ENCODE measurements at places on chromosomes 6 and 20.

DNA sequence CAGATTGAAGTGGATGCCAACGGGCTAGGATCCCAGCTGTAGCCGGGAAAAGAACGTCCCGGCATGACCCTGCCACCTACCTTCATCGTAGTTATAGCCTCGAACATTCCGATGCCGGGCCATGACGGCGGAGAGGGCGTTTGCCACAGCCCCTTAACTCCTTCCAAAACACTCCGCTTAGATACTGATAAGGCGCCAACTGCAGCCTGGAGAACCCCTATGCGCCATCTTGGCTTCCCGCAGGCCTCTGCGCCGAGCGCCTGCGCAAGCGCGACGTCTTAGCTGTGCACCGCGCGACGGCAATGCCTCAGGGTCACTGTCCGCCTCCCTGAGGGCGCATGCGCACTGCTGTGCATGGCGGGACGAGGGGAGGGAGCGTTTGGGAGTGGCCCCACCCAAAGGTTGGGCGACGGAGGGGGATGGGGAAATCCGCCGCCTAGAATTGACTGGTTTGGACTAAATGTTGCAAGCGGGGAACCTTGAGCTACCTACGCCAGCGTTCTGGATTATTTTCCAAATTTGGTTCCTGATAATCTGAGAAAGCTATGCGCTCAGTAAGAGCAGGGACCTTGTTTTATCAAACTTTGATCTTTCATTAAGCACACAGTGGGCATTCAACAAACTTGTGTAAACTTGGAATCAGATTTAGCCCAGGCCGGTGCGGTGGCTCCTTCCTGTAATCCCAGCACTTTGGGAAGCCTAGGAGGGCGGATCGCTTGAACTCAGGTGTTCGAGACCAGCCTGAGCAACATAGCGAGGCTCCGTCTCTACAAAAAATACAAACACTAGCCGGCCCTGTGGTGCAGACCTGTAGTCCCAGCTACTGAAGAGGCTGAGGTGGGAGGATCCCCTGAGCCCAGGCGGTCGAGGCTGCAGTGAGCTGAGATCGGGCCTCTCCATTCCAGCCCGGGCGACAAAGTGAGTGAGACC is at the start of gene HBS1L:
Gene HBS1L, minus strand, starts transcription at position 254 of the 930 bp plus-strand sequence. Its CDS starts 131 bp downstream, at position 123.
- DNase-seq = peak; percentile 99

- DNase-seq = no peak
Measured at GRCh38 chr6:29107758-29108157, at the start of gene OR2J3. Gene OR2J3 (plus strand): TSS chr6:29108058. CDS start chr6:29111891, 3,833 bp downstream.

DNA sequence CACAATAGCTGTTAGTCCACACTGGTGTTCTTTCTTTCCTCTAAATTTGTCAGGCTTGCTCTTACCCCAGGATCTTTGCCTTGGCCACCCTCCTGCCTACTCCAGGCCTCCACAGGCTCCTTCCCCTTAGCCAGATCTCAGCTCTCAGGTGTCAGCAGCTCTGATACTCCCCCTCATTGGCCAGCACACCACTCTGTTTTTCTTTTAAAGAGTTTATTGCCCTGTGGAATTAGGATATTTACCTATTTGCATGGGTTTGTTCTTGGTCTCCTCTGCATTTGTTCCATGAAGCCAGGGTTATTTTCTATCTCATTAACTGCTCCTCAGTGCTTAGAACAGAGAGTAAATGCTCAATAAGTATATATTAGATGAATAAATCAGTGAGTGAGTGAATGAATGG is 36.8 kb downstream of the GCNT2 start:
- peak; percentile 35 for DNase-seq

- no peak for DNase-seq
Measured at GRCh38 chr20:50387996-50388332, 122.2 kb upstream of the PTPN1 start.

DNA sequence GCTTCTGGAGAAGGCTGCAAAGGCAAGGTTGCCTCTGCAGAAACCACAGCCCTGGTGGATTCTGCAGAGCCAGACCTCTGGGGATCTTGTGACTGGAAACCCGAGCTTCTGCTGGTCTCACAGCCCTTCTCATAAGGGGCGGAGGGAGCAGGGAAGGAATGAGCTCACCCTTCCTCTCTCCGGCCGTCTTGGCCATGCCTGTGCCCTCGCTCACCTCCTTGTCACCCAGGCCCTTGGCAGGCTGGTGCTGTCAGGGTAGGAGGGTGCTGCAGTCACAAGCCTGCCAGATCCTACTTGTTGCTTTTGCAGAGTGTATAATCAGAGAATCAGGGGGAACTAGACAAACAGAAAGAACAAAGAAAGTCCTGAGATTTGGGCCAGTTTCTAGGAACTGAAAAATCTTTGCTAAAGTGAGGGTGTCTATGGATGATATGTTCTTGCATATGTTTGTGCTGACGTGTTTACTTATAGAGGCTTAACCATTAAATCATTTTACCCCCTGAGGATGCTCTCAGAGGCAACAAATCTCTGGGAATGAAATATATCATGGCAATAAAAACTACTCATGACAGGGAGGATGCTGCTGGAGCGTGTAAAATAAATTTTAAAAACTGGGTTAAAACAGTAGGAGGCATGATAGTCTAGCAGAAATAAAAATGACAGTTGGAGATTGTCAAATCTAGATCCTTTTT is 244.9 kb upstream of the SOX4 start:
- DNase-seq = peak; percentile 15

GRCh38 chr20:18852318-18852717 is 38.7 kb downstream of the SCP2D1 start:
- no peak for DNase-seq

DNA sequence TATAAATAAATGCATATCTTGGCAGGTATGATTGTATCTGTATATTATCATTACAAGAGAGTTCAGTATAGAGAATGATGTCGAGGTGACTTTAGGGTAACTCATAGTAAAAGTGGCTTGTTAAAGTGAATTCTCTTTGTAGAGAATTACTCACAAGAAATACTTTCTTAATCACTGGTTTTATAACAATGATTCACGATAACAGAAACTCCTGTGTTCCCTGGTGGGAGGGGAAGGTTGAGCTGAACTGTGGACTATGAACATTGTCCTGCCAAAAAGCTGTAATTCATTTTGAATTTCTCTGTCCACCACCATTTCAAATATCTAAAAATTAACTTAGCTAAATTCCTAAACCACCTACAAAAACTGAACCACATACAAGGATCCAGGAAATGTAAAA is 7.7 kb downstream of the TPMT start:
- no peak for DNase-seq

DNA sequence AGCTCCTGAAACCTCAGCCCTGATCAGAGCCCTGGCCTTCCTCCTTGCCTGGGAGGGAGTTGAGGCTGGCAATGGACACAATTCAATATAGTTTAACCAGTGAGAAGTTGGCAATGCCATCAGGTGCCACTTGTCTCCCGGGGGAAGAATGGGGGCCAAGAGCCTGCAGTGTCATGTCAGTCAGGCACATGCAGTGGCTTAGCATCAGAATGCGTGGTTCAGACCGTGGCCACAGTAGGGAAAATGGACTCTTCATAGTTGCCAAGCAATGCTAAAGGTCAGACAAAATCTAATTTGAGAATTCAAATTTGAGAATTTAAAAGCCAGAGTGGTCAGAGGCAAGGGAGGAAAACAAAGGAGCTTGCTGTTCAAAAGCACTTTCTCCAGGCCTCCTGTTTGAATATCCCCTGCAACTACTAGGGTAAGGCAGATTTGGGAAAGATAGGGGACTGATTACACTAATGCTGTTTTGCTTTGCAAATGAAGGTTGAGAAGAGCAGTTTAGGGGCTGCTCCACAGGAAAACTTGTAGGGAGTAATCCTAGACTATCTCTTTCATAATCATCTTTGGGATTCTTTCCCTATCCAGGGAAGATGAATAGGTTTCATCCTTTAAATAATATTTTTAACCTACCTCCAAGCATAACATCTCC is 33.1 kb upstream of the CLIC5 start:
- no peak for DNase-seq

GRCh38 chr20:48790473-48791003 is 37.3 kb downstream of the PREX1 start:
- DNase-seq = no peak

DNA sequence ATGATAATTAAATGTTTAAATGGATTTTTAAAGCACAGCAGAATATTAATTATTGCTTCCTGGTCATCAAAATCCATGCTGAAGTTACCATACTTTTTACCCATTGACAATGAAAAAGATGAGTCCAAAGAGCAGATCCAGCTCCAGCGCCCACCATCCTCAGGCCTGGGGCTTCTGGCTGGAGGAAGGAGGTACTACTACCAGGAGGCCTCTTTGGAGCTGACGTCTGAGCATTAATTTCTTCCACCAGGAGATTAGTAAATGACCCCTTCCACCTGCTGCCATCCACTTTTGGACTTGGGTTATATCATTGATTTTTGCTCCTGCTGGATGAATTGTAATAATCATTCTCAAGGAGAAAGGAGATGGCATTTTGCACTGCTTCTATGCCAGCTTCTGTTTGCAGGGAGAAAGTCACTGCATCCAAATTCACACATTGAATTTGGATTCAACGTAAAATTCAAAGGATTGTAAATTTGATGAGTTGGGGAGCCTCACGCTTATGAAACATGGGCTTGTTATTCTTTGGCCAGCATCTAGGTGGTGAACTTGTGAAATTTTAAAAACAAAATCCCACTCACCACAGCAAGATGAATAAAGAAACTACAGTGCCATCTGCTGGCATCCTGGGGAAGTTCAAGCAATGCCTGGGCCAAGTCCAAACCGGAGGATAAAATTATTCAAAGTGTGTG is 121.8 kb downstream of the SASH1 start:
- DNase-seq = peak; percentile 88

GRCh38 chr6:46023216-46023915 is 7.7 kb upstream of the CLIC5 start:
- no peak for DNase-seq

DNA sequence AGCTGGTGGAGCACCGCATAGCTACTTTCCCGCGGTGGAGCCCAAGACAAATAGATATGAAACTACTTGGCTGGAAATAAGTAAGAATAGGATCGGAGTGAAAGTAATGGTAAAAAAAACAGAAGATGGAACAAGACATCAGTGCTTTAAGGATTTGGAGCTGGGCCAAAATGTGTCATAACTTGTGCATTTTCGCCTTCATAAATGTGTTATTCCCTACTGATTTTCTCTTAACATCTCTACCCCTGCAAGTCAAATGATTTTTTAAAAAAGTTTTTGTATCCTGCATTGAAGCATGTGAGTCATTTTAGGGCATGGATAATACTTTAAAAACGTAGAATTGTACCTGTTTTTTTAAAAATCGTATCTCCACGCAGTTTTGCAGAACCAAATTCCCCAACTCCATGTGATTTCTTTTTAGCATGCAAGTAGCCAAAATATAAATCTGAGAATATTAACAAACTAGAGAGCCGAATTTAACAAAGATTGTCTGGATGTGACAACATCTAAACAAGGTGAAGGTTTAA is 882 bp upstream of the FAM184A start:
- DNase-seq = no peak

- DNase-seq = peak; percentile 73
Measured at GRCh38 chr20:32582659-32583580, 2.2 kb downstream of the NOL4L start.

- peak; percentile 18 for DNase-seq
Measured at GRCh38 chr20:49747707-49748524, 34.2 kb upstream of the B4GALT5 start.

GRCh38 chr20:38059832-38060231 is 26.3 kb downstream of the RPRD1B start:
- no peak for DNase-seq

DNA sequence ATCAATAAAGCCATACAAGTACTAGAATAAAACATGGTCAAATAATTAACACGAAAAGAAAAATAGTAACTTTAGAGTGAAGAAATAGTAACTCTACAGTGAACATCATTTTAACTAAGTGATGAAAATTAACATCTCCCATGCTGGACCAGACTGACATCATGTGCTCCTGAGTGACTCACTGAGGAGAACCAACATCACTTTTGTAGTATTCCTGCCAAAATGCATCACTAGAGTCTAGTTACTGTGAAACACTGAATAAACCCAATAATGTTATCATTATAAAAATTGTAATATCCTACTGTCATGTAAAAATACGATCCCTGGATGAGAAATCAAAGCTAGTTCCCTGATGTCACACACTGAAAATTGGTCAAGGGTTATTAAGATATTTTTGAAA is 361.3 kb downstream of the CD109 start:
- DNase-seq = no peak

- DNase-seq = no peak
Measured at GRCh38 chr6:170584954-170585498, 589 bp upstream of the PDCD2 start.

DNA sequence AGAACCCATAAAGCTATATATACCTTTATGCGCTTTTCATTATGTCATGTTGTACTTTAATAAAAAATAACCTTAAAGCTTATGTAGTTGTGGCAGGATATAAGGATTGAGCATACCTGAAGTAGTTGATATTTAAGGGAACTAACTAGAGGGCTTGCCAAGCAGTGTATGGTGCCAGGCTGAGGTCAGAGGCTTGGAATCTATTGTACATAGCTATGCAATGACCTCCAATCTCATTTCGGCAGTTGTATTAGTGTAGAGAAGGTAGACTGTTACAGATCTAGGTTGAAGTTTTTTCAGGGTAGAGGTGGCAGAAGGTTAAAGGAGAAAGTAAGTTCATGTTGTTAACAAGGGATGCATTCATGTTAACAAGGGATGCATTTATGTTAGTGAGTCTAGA is 397.7 kb upstream of the HS3ST5 start:
- no peak for DNase-seq

- DNase-seq = no peak
Measured at GRCh38 chr20:41571006-41571405, 47.2 kb downstream of the CHD6 start.

GRCh38 chr6:79608334-79609224 is 22.6 kb upstream of the SH3BGRL2 start:
- no peak for DNase-seq

GRCh38 chr6:90663873-90664272 is 77.0 kb upstream of the MAP3K7 start:
- no peak for DNase-seq

GRCh38 chr6:55941702-55942101 is 66.3 kb upstream of the BMP5 start:
- no peak for DNase-seq

DNA sequence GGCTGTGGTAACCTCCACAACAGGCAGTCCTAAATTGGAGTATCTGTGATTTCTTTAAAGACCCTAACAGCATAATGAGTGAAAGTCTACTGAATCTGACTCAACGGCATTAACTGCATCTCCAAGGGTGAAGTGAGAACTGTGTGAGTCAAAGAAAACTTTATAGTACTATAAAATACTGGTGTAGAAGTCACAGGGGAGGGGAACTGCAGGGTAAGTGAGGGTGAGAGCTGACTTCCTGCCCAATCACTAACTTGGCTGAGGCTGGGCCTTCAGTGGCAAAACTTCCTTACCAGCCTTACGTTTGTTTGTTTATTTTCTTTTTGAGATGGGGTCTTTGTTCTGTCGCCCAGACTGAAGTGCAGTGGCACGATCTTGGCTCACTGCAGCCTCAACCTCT is 109.8 kb downstream of the PTPRK start:
- DNase-seq = no peak

Measured in brain (organoid and tissue), 16 donors.